GM19239 (cell line): ENCODE measurements at places on chromosomes 5 and 9.
A peak's percentile ranks its signal among the peaks of the same experiment; 100 is the strongest.

GRCh38 chr9:112554516-112554915 lies 67.9 kb downstream of the KIAA1958 start:
- no peak for DNase-seq

- no peak for DNase-seq
Measured at GRCh38 chr5:103145196-103145595, 25.1 kb downstream of the PPIP5K2 start.

- no peak for DNase-seq
Measured at GRCh38 chr5:17061973-17062470, 125.9 kb upstream of the MYO10 start.

GRCh38 chr9:130845254-130845653 lies 10.2 kb downstream of the ABL1 start:
- DNase-seq, result no peak

GRCh38 chr9:72400866-72401265 lies 35.9 kb upstream of the ZFAND5 start:
- DNase-seq, result no peak

- no peak for DNase-seq
Measured at GRCh38 chr9:79208791-79209396, 362.9 kb upstream of the TLE4 start.

GRCh38 chr9:137813651-137814415 lies 63.7 kb upstream of the CACNA1B start:
- DNase-seq, result no peak

GRCh38 chr9:81574405-81574804 lies 114.9 kb downstream of the TLE1 start:
- DNase-seq, result no peak

DNA sequence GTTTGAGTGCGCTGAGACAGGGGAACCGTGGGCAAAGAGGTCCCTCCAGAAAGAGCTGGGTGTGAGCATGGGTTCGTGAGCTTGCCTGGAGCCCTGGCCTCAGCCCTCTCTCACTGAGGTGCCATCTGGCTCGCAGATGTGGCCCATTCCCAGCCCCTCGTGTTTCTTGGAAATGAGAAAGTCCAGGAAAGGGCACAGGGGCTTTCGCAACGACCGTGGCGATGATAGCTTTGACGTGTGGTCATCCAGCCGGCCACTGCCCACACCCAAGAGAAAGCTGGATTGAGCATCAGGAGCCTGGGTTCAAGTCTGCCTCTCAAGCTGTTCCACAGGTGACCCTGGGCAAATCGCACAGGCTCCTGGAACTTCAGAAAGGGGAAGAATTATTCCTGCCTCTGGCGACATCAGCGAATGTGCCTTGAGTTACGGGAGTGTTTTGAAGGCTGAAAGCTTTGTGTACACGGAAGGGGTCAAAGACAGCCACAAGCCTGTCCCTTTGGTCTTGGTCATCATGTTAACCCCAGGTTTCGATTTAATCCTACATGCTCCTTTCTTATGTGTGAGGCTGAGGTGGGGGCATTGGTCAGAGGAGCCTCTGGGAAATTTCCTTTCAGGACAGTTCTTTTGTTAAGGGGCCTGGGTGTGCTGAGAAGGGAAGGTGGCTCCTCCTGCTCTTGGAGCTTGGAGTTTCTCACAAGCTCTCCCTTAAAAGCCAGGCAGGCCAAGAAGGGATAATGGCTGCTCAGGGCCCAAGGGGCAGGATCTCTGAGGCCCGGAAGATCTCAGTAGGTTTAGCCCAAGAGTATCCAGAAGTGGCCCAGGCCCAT lies 41.7 kb upstream of the IL17B start:
- DNase-seq, result no peak

DNA sequence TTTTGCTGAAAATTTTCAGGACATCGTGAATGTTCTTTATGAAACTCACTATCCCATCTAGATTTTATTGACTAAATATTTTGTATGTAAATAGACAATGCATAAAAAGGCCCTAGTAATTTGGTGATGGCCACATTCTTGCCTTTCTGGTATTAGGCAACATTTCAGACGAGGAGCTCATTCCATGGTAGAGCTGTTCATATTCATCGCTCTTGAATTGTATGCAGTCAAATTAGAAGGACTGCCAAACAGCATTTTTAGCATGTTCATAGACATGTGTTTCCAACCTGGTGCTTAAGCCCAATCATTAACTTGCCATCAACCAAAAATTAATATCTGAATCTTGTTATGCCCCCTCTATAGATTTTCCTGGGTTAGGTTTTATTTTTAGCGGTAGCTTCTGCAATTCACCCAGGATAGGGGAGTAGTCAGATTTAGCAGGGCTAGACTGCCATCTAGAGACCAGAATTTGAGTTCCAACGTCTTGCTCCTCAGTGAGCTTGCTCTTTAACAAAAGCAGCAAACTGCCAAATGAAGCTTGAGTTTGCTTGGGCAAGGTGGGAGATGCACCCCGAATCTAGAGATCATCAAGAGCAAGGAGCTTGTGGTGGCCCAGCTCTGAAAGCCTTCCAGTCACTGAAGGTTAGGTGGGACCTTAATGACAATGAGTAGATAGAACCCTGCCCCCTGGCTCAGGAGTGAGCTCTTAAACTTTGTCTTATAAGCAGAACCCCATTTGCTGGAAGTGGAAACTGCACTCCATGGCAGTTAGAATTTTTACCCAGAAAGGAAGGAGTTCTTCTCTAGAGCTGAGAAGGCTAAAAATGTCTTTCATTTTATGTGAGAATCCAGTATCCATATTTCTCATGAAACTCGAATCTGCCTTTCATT lies 456.2 kb downstream of the RASEF start:
- no peak for DNase-seq

GRCh38 chr9:13131416-13131815 lies 148.1 kb downstream of the MPDZ start:
- no peak for DNase-seq

- no peak for DNase-seq
Measured at GRCh38 chr9:23302281-23302680, 523.8 kb downstream of the ELAVL2 start.

DNA sequence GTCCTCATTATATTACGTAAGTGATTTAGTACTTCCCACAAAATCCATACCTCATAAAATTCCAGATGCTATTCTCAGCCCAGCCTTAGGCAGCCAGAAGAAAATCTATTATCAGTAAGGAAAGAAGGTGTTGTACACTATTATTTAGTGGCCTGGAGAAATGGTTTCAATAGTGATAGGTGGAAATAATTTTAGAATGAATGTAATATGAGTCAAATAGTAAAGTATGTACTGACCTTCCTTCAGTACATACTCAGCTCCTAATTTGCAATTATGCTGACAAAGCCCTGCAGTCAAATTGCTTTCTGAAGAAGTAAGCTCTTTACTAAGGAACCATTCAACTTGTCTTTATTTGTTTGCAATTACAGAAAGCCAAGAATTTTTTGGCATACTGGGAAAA lies 409.2 kb downstream of the HTR1A start:
- DNase-seq, result no peak

DNA sequence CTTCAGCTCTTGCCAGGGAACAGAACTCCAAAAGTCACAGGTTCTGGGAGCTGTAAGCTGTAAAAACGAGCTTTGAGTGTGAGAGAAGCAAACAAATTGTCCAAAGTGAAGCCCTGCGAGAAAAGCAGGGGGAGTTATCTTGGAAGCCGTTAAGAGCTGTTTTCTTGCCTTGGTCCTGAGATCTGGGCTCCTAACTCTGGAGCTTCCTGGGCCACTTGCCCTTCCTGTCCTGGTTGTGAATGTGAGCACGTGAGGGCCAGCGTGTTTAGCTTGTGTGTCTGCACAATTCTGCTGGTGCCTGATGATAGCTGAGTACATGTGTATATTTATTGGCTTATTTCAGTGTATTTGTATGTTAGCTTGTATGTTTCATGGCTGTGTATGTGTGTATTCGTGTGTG lies 40.5 kb downstream of the DAB2IP start:
- no peak for DNase-seq

DNA sequence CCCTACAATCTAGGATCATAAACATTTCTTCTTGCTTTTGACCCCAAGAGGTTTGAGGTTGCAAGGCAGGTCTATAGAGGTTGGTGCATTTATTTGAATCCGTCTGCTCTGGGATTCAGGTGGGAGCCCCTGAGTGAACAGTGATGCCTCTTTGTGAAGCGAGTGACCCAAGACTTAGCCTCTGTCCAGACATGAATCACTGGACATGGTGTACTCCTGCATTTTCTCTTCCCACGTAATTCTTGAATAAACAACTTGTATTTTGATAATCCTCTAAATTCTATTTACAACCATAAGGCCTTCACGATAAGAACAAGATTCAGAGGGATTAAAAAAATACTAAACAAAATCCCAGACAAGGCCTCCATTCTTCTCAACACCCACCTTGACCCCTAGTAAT lies 67.5 kb upstream of the PLPP6 start:
- DNase-seq, result no peak

- no peak for DNase-seq
Measured at GRCh38 chr5:42309865-42310264, 113.4 kb upstream of the GHR start.

- DNase-seq, result no peak
Measured at GRCh38 chr5:91635950-91636734, 253.0 kb upstream of the ARRDC3 start.

- no peak for DNase-seq
Measured at GRCh38 chr5:55682071-55682470, 30.1 kb downstream of the SLC38A9 start.

GRCh38 chr9:21968331-21969010 lies 25.7 kb downstream of the CDKN2A start:
- no peak for DNase-seq

- DNase-seq, result no peak
Measured at GRCh38 chr5:9456435-9457042, 89.3 kb downstream of the SEMA5A start.

GRCh38 chr9:2913026-2913425 lies 69.1 kb upstream of the PUM3 start:
- no peak for DNase-seq

- peak; percentile 75 for DNase-seq
Measured at GRCh38 chr5:139389701-139390638, at the start of gene MZB1. Gene MZB1 (minus strand): TSS chr5:139389913. CDS start chr5:139389856, 57 bp downstream.

DNA sequence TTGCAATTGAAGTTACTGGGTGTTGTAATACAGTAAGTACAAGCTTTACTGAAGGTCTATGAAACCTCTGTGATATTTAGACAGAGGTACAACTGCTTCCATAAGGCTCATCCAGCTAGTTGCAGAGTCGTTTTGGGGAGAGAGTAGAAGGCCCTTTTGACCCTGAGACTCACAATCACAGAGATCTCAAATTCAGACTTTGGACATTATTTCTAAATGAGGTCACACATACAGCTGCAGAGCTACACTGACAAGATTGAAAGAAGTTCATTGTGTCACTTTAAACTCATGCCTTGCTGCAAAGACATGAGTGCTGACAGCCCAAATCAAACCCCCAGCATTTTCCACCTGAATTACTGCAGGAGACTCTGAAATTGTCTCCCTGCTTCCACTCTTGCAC lies 205.9 kb upstream of the TMEM161B start:
- DNase-seq, result no peak

GRCh38 chr9:36049408-36049807 lies 12.7 kb downstream of the RECK start:
- DNase-seq, result no peak

DNA sequence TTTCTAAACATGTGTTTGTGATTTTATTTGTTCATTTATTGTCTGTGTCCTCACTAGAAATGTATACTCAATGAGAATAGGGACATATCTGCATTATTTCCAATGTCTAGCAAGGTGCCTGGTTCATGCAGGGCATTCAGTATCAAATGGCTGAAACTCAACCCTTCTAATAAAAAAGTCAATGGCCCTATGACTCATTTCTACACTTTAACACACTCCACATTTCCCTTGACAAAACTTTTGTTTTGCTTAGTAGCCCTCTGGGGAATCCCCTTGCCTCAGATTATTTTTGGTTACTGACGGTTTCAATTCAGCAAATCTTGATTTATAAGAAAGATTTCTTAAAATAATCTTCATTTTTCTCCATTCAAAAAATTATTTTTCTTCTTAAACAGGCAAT lies 206.0 kb upstream of the DMRTA1 start:
- DNase-seq, result peak; percentile 9

- DNase-seq, result no peak
Measured at GRCh38 chr9:128091144-128091543, 23.1 kb downstream of the SLC25A25 start.

DNA sequence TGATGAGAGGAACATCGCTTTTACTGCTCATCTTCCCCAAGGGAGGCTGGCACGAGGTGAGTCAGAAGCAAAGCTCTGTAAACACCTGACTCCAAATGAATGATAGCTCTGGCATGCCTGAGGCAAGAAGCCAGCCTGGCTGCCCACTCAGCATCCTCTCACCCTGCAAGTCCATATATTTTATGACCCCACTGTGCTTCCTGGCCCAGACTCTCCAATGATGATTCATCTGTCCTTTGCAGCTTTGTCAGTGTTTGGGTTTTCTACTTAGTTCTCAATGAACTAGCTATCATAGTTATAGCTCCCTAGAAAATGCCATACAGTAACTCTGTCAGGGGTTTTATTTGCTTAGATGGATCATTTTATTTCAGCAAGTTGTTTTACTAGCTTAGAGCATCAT lies 52.1 kb upstream of the FSTL4 start:
- no peak for DNase-seq

DNA sequence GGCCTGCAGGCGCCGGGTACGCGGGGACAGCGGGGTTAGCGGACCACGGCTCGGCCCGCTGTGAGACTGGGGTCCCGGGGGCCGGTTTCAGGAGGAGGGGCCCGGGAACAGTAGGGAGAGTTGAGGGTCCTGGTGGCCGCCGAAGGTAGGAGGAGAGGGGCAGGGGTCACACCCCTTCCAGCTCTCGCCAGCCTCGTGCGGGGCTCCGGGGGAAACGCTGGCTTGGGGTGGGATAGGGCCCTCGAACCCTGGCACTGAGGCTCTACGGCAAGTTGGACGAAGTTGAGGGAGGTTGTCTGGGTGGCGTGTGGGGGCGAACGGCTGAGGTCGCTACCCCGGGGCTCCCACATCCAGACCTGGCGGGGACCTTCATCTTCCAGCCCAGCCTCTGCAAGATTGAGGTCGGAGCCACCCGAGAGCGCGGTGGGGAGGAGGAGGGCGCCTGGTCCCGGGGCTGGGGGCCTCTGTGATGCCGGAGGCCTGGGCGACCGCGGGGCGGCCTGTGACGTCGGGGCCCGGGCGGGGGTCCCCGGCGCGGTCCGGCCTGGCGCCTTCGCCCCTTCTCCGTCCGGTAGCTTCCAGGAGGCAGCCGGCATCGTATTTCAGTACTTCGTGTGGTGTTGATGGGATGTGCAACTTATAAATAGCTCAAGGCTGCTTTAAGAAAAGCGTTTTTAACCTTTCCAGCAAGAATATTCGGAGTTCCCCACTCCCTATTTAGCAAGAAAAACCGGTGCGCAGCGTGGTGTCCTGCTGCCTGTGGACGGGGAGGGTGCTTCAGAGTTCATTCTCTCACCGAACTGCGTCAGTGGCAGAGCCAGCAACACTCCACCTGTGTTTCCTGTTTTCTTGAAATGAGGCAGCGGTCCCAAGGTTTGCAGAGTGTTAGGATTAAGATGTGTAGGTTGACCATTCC lies 902 bp downstream of the HABP4 start:
- peak; percentile 18 for DNase-seq
